ENCODE measurements at places on chromosomes 3 and 15.

GRCh38 chr15:60762638-60763037 lies 283.7 kb upstream of the ICE2 start:
- no peak for DNase-seq

- no peak for DNase-seq
Measured at GRCh38 chr3:42511736-42512135, 9.3 kb downstream of the VIPR1 start.

- DNase-seq, result no peak
Measured at GRCh38 chr3:53719796-53720195, 126.4 kb downstream of the CHDH start.

DNA sequence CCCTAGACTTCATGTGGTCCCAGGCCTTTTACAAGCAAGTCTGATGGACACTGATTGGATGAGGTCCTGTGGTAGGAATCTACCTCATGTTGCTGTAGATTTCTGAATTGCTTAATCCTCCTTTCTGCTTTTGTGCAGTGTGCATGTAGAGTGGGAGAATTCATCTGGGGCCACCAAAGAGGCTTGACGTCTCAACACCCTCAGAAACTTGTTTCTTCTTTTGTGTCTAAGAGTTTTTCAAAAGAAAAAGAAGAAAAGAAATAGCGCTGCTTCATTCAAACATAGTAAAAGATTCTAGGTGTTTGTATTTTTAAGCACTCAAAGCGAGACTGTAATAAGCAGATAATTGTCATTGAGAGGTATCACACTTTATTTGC lies 46.2 kb downstream of the NR1D2 start:
- no peak for DNase-seq

- DNase-seq, result no peak
Measured at GRCh38 chr15:55827204-55827603, 84.3 kb upstream of the PRTG start.

DNA sequence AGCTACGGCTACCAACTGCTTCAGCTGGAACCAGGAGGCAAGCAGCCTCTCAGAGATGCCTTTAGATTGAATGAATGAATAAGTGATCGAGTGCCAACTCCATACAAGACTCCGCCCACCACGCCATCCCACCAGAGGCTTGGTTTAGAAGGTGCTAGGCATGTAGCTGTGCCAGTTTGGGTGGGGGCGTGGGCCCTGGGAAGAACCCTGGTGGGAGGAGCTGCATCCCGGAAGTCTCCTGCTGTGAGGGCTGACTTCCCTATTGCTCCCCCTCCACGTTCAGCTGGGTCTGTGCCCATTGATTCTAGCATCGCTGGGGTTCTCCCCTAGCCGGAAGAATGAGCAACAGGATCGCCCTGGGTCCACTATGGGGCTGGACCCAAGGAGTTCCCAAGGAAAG lies 20.9 kb downstream of the LINGO1 start:
- no peak for DNase-seq

- no peak for DNase-seq
Measured at GRCh38 chr3:105629718-105630117, 239.1 kb downstream of the CBLB start.

DNA sequence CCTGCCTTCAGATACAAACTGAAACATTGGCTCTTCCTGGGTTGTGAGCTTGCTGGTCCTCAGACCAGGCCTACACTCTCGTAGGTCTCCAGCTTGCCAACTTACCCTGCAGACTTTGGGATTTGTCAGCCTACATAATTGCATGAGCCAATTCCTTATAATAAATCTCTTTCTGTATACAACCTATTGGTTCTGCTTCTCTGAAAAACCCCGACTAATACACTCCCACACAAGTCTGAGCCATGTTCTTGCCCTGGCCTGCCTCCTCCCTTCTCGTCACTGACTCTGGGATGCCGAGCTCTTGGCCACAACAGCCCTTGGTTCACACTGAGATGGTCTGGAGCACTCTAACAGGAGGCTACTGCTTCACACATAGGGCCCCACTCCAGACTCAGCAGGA lies 9.5 kb downstream of the CYP19A1 start:
- no peak for DNase-seq

DNA sequence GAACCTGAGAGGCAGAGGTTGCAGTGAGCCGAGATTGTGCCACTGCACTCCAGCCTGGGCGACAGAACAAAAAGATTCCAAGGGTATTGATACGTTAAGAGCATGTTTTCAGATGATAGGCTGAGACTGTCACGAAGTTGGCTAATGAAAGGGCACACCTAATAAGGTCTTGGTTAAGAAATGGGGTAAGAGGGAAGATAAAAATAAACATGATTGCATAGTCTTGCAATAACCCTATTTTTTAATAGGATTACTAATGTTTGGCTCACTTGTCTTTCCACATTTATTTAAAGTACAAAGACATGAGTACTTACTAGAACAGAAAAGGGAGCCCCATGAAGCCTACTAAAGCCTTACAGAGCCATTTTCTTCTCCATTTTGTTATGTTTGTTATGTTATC lies 109.0 kb downstream of the FRMD4B start:
- no peak for DNase-seq

DNA sequence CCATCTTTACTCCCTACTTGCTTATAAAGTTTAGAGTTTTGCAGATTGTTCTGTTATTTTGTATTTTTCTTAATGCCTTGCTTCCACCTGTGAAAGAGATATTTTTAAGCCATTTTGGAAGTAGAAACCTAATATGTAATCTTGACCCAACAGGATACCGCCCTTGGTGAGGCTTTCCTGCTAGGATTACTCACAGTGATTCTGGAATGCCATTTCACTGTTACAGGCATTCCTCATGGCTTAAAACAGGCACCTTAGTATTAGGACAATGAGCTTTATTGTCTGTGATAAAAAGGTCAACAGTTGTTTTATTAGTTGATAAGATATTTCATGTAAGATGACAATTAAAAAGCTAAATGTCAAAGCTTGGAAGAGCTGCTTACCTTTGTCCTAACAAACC lies 58.2 kb downstream of the PHLDB2 start:
- no peak for DNase-seq

DNA sequence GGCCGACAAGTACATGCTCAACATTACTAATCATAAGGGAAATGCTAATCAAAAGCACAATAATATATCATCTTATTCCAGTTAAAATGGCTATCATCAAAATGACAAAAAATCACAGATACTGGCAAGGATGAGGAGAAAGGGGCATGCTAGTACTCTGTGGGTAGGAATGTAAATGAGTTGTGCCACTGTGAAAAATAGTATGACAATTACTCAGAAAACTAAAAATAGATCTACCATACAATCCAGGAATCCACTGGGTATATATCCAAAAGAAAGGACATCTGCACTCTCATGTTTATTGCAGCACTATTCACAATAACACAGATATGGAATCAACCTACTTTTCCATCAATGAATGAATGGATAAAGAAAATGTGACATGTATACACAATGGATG lies 1256.5 kb downstream of the SI start:
- DNase-seq, result no peak

DNA sequence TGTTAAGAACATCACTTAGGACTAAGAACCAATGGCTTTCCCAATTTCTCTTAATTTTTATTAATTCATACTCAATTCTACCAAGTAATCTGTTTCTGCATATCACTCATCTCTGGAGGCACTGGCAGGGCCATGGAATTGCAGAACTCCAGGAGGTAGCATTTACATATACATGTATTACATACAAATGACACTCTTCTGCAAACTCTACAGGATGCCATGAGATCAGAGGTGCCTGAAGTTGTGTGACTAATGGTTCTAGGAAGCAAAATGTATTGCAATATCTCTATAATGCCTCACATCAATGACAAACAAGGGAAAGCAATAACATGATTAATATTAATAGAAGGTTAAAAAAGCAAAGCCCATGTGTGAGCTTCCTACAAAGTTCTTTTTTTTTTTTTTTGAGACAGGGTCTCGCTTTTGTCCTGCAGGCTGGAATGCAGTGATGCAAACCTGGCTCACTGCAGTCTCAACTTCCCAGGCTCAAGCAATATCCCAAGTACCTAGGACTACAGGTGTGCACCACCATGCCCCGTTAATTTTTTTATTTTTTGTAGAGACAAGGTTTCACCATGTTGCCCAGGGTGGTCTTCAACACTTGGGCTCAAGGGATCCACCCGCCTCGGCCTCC lies 33.0 kb downstream of the DENND6A start:
- no peak for DNase-seq

GRCh38 chr15:92200891-92201290 lies 192.8 kb upstream of the ST8SIA2 start:
- no peak for DNase-seq

DNA sequence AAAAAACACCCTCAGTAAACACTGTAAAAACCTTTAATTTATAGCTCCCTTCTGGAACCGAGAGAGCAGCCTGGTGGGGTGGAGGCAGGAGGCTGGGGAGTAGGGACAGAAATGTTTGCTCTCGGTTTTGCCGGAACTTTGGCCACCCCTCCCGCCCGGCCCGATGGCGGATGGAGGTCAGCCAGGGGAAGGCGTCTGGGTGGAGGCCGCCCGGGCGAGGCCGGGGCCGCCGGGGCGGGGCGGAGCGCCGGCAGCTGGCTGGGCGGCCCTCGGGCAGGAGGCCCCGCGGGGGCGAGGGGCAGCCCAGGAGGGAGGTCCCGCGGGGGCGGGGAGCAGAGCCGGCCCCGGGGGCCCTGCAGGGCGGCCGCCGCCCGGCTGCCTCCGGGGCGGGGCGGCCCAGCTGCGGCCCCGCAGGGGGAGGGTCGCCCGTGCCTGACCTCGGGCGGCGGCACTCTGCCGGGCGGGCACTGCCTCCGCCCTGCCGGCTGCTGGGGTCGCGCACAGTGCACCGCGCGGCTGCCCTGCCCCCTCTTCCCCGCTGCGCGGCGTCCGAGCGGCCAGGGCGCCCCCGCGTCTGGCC lies 829 bp upstream of the SKIL start:
- DNase-seq, result peak; percentile 85

GRCh38 chr3:23938688-23939087 lies 6.4 kb upstream of the NR1D2 start:
- no peak for DNase-seq

DNA sequence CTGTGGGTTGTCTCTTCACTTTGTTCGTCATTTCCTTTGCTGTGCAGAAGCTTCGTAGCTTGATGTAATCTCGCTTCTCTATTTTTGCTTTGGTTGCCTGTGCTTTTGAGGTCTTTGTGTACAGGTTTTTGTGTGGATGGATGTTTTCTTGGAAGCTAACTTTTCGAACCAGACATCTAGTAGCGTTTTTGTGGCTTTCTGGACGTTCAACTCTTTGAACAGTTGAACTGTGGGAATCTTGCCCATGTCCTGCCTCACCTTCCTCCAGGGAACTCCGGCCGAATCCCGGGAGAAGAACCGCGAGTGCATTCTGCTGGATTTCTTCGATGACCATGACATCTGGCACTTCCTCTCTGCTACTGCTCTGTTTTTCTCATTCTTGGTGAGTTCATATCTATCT lies 70.6 kb downstream of the USF3 start:
- no peak for DNase-seq

GRCh38 chr3:53649816-53650215 lies 155.4 kb downstream of the CACNA1D start:
- no peak for DNase-seq

- DNase-seq, result peak; percentile 28
Measured at GRCh38 chr3:112814266-112814665, 32.4 kb downstream of the CD200R1L start.

DNA sequence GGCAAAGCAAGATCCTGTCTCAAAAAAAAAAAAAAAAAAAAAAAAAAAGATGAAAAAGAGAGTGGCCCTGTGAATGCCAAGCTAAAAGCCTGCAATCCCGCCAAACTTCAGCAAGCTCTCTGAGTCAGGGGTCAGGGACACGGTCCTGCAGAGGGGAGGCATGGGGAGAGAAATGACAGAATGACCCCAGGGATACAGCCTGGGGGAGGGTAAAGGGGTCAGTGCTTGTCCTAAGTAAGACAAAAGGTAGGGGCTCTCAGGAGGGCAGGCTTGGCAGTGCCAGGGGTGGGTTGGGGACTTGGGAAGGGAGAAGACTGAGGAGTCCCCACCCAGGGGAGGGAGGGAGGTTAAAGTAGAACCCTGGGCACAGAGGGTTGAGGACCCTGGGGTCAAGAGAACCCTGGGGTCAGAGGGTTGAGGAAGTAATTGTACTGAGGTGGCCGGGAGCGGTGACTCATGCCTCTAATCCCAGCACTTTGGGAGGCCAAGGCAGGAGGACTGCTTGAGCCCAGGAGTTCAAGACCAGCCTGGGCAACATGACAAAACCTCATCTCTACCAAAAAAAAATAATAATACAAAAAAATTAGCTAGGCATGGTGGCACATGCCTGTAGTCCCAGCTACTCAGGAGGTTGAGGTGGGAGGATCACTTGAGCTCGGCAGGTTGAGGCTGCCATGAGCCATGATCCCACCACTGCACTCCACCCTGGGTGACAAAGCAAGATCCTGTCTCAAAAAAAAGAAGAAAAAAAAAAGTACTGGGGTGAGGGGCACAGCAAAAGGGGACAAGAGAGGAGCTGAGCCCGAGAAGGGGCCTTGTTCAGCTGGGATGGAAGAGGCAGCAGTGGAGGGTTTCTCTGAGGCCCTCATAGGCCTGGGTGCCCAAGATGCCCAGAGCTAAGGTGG lies 5.2 kb upstream of the SEMA3B start:
- no peak for DNase-seq

GRCh38 chr3:128523591-128523990 lies 30.6 kb upstream of the GATA2 start:
- no peak for DNase-seq

GRCh38 chr3:106420628-106421027 lies 551.8 kb upstream of the CBLB start:
- DNase-seq, result peak; percentile 13

DNA sequence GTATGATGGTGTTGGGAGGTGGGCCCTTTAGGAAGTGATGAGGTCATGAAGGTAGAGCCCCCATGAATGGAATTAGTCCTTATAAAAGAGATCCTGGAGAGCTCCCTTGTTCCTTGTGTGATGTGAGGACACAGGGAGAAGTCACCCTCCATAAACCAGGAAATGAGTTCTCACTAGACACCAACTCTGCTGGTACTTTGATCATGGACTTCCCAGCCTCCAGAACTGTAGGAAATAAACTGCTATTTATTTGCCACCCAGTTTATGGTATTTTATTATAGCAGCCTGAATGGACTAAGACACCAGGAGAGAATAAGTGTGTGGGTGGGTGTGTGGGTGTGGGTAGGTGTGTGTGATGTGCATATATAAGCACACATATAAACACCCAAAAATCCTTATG lies 71.9 kb downstream of the MYH15 start:
- DNase-seq, result no peak

GRCh38 chr3:176696816-176697215 lies 500.5 kb downstream of the TBL1XR1 start:
- no peak for DNase-seq
